Stimulated activated CD4-positive, alpha-beta T cell treated with anti-CD3 and anti-CD28 coated beads, Interleukin-4, amount 100 ng/mL, for 4 hours (primary cell): ENCODE measurements at places on chromosomes 7 and 10.

- DNase-seq = no peak
These were observed 64.3 kb downstream of the VIM start for GRCh38 chr10:17292375-17292774.

- no peak for DNase-seq
These were observed 418.5 kb upstream of the SEMA3A start for GRCh38 chr7:84612981-84613681.

GRCh38 chr10:132397671-132398565 lies 918 bp downstream of the PWWP2B start:
- DNase-seq = peak; percentile 37

DNA sequence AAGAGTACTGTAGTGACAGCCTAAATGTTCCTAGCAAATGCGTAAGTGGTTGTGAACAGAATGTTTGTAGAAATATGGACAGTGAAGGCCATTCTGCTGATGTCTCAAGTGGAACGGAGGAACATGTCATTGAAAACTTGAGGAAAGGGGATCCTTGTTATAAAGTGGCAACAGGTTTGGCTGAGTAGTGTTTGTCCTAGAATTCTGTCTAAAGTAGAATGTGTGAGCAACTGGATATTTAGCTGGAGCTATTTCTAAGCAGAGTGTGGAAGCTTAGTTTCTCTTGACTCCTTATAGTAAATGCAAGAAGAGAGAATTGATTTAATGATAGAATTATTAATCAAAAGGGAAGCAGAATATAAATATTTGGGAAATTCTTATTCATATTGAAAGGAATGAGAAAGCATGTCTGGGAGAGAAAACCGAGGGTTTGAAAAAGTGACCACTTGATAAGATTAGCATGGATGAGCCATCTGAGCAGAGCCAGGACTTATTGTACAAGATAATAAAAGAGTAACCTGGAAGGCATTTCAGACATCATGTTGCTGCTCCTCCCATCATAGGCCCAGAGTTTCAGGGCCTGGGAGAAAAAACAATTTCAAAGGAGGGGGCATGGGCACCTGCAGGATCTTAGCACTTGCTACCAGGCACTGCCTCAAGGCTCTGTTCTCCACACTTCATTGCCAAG lies 276.1 kb downstream of the BMPER start:
- no peak for DNase-seq

GRCh38 chr7:128911423-128912031 lies 1.0 kb upstream of the KCP start:
- no peak for DNase-seq

DNA sequence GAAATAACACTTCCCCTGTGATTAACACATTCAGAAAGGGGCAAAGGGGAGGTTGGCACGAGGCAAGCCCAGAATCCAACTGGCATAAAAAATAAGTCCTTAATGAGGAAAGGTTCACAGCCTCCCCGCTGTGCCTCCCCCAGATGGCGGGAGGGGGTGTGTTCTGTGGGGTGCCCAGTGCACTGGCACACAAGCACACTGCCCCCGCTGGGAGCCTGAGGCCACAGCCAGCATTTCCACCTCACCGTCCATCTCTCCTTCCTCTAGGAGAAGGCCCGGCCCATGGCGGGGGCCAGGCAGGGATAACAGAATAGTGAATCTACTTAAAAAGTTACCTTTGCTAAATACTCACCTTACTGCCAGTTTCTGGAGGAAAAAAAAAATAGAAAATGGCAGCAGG lies 43.2 kb downstream of the PRKAG2 start:
- no peak for DNase-seq

DNA sequence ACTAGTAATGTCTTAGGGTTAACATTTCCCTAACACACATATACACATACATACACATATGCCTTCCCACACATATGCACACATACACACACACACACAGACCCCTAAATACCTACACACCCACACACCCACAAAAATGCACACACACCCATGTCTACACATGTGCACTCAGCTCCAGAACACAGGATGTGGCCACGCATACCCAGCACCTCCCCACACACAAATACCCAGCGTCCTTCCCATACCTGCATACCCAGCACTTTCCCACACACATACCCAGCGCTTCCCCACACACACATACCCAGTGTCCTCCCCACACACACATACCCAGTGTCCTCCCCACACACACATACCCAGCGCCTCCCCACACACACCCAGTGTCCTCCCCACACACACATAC lies 534.9 kb downstream of the DNAJB6 start:
- no peak for DNase-seq

DNA sequence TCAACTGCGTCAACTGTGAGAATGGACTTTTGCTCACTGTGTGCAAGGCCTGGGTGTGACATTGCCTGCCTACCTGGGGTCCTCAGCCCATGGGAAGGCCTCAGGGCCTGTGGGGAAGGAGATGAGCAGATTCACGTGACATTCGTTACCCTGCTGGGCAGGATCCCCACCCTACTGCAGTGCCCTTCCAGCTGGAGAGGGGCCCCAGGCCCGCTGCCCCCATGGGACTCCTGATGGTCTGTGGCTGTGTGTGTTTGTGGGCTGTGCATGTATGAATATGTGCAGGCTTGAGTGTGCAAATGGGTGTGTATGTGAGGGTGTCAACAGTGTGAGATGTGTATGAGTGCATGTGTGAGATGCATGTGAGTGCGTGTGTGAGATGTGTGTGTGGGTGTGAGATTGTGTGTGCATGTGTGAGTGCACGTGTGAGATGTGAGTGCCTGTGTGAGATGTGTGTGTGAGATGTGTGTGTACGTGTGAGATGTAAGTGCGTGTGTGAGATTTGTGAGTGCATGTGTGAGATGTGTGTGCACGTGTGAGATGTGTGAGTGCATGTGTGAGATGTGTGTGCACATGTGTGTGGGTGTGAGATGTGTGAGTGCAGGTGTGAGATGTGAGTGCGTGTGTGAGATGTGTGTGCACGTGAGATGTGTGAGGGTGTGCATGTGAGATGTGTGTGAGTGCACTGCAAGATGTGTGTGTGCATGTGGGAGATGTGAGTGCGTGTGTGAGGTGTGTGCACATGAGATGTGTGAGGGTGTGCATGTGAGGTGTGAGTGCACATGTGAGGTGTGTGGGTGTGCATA lies 29.7 kb downstream of the PPIF start:
- no peak for DNase-seq

DNA sequence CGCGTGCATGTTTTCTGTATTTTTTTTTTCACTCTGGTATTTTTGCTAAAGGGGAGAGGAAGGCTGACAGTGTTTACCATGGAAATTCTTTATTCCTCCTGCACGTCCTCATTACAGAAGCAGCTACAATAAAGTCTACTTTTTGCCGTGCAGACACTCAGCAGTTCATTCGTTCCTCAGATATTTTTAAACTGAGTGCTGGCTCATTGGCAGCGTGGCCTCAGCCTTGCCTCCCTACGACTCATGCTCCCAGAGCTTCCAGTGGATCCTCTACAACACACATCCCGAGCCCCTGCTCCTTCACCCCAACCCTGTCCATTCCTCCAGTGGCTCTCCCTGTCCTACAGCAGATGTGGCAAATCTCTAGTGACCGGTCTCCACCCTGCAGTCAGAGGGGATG lies 239.2 kb upstream of the ZMIZ1 start:
- no peak for DNase-seq

GRCh38 chr7:135970682-135971365 lies 6.3 kb downstream of the MTPN start:
- DNase-seq = no peak

GRCh38 chr7:2071133-2071832 lies 161.5 kb downstream of the MAD1L1 start:
- no peak for DNase-seq

GRCh38 chr10:74047304-74047703 lies 49.4 kb downstream of the VCL start:
- DNase-seq = no peak

DNA sequence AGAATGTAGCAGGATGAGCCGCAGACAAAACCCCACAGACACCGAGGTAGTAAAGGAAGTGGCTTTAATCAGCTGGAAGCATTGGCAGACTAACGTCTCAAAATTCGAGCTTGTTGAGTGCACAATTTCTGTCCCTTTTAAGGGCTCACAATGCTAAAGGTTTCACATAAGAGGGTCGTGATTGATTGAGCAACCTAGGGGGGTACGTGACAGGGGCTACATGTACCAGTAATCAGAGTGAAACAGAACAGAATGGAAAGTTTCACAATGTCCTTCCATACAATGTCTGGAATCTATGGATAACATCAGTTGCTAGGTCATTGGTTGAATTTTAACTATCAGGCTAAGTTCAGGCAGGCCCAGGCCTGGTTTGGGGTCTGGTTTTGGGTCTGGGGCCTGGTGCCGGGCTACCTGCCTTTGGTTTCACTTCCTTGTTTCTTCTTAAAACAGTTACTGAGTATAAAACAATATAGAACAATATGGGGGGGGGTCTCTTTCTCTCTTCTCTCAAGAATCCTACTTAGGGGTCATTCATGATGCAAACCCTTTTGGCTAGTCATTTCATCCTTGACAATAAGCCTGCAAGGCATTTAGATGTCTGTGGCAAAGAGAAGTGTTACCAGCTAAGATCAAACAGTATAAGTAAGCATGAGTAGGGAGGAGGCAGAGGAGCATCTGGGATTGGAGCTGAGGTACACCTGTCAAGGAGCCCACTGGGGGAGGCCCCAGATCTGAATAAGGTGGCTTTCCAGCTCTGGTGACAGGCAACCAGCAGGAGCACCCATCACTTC lies 364.1 kb downstream of the TNS3 start:
- no peak for DNase-seq

DNA sequence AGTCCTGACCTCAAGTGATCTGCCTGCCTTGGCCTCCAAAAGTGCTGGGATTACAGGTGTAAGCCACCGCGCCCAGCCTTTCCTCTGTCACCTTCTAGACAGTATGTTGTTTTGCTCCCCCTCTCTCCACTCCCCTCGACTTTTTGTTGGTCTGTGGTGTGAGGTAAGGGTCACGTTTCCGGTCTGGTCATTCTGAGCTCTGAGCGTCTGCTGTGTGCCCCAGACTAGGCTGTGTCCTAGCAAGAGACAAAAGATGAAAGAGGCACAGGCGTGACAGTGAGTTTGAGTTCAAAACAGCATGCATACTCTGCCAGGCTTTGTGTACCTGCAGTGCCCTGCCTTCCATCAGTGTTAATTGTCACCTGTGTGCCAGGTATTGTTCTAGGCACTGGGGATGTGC lies 87.4 kb upstream of the PPIF start:
- no peak for DNase-seq

GRCh38 chr10:76522547-76522946 lies 1091.1 kb downstream of the LRMDA start:
- no peak for DNase-seq

DNA sequence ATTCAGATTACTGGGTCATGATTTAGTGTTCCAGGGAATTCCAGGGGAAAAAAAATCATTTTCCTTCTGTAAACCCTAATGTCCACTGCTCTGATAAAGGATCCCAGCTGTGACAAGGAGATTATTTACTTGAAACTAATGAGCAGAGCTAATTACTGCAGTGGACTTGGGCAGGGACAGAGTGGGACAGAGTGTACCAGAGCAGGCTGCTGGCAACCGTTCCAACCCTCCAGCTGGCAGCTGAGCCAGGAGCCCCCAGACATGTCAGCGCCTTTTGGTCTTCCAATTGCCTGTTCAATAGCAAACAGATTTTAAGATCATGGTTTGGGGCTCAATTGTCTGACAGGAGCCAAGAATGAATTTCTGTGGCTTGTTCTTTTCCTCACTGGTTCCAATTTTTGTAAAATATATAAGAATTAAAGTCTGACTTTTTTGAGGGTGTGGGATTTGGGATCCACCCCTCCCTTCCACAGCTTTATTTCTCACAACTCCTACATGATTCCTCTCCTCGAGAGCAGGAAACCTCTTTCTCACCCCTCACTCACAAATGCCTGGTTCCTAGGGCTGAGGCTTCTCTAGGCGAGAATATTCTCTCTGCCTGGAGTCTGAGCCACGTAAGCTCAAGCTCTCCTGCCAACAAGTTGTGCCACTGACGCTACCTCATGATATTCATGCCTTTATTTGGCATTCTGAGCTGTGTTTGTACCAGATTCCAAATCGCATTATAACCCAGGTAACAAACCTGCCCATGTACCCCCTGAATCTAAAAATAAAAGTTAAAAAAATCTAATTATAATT lies 20.6 kb upstream of the FAM180A start:
- DNase-seq = no peak

DNA sequence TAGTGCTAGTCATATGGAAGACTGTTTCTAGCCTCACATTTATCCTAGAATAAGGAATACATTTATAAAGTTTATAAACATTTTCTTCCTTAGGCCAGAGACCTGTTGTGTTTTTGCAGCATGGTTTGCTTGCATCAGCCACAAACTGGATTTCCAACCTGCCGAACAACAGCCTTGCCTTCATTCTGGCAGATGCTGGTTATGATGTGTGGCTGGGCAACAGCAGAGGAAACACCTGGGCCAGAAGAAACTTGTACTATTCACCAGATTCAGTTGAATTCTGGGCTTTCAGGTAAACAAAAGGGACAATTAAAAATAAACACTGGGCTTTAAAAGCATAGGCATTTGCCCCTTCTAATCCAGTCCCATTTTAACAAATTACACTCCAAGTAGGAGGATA lies 4.2 kb downstream of the LIPF start:
- no peak for DNase-seq

- DNase-seq = no peak
These were observed 268.7 kb downstream of the SEMA3A start for GRCh38 chr7:83925860-83926259.

GRCh38 chr10:68163735-68164134 lies 54.4 kb downstream of the MYPN start:
- DNase-seq = no peak

- no peak for DNase-seq
These were observed 130.6 kb upstream of the FAM20C start for GRCh38 chr7:61576-62360.

DNA sequence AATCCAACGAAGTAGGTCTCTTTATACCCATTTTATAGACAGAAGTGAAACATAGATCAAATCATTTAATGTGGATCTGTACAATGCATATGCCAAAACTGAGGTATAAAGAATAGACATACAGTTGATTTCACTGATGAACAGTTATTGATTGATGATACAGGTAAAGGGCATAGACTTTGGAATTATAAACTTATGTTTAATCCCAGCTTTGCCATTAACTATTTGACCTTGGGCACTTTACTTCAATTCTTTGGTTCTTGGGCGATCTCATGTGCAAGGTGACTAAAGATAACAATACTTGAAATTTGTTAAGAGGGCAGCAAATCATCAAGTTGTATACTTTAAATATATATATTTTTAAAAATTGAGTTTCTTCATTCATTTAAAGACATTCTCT lies 28.6 kb downstream of the FRA10AC1 start:
- DNase-seq = no peak

- no peak for DNase-seq
These were observed 47.0 kb downstream of the PTN start for GRCh38 chr7:137296576-137296975.
